ENCODE measurements at places on chromosomes 13 and 19. TPM values are rescaled to one million over a fixed set of nuclear protein-coding genes. Genes with fewer than 3 reads are reported as not detected.

ZNF540 gene
- 0.42 TPM for total RNA-seq

ELSPBP1 gene
- total RNA-seq, result not detected

CYP4F11 gene
- 2.6 TPM for total RNA-seq

FBL gene
- total RNA-seq, result 641 TPM

IGFL3 gene
- not detected for total RNA-seq

MAST1 gene
- 2.6 TPM for total RNA-seq

CAPS gene
- 45.7 TPM for total RNA-seq

ATXN8OS gene
- total RNA-seq, result not detected

ZNF548 gene
- 20.3 TPM for total RNA-seq

TDRD12 gene
- 0.17 TPM for total RNA-seq

KLK5 gene
- total RNA-seq, result 0.38 TPM

GPR183 gene
- not detected for total RNA-seq

TPTE2 gene
- not detected for total RNA-seq

DNA sequence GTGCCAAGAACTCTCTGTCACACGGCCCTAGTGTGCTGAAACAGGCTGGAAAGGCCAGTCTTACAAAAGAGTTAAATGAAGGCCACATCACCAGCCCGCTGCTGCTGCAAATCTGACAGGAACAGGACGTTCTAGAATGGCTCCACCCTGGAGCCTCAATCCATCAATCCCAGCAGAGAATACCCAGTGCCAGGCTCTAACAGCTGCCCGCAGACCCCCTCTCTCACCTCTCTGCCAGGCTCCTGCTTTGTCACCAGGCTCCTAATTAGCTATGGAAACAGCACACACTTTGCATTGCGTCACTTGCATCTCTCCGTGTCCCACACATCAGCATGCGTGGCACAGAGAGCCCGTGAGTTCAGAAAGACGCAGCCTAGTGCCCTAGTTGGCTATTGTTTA is 314.1 kb downstream of the FOXO1 start:
- no peak for DNase-seq

- DNase-seq, result no peak
These were observed 429.2 kb upstream of the HTR2A start for GRCh38 chr13:47326061-47326460.

DNA sequence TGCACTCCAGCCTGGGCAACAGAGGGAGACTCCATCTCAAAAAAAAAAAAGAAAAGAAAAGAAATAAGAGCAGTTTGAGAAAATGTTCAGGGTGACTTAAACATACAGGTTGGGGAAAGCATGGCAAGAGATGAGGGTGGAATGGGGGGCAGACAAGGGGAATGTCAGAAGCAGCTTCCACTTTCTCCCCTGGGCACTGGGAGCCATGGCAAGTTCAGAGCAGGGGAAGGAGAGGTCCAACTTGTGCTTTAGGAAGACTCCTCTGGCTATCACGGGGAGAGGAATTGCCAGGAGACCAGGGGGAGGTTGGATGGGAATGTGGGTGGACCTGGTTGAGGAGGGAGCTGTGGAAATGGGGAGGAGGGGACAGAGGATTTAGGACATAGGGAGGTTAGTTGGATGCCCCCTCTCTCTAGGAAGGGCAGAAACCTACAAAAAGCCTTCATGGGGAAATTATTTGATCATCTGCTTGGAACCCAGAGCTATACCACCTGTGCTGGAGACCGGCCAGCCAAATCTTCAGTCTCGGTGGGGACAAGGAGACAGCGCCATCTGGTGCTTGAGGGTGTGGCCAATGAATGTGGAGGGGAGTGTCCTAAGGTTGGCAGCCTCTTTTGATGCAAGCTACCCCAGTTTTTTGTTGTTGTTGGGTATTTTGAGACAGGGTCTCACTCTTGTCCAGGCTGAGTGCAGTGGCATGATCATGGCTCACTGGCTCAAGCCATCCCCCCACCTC is 7.3 kb upstream of the STRN4 start:
- DNase-seq, result peak; percentile 60

DNA sequence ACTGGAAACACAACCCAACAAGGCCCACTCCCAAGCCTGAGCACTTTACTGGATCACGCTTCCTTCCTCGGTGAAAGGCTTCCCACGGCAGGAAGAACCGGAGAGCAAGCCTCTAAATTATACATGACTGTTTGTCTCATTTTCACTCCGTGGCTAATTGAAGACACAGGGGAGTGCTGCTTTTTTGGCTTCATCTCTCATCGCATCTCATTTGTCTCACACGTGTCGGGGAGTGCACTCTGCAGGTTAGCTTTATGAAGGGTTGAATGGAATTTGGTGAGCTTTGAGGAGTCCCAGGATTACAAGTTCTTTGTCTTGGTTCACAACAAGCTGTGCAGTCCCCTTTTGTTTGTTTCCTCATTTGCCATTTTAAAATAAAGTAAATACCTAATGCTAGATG is 544.6 kb downstream of the GPC6 start:
- no peak for DNase-seq

DNA sequence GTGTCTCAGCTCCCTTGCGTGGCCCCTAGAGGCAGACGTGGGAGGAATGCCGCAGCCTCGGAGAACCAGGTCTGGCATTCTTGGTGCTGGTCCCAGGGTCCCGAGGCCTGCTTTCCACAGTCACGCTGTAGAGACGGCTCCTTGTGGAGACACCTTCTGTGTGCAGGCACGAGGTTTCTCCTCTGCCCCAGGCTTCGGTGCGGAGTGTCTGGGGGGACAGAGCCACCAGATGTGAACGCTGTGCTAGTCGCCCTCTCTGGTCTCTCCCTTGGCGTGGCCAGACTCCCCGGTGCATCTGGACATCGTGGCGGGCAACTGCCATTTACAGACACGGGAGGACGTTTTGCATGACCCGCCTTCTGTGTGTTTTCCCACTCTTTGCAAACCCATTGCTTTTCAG is 7.5 kb upstream of the TMEM255B start:
- no peak for DNase-seq

GRCh38 chr19:57802269-57802668 is 12.4 kb downstream of the ZNF552 start:
- DNase-seq, result no peak

DNA sequence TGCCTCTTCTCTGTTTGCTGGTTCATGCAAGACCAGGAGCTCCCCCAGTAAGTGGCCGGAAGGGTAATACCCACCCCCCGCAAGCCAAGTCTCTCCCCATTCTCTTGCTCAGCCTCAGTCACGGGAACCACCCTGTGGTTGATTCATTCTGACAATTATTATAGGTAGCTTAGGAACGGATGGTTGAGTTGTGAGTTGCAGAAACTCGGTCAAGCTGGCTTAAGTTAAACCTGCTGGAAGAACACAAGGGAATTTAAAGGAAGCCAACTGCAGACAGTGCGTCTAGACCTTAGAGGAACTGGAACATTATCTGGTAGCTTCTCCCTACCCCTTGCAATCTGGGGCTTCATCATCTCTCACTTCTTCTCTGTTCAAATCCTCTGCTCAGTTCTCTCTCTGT is 8.9 kb downstream of the FPR1 start:
- DNase-seq, result no peak

DNA sequence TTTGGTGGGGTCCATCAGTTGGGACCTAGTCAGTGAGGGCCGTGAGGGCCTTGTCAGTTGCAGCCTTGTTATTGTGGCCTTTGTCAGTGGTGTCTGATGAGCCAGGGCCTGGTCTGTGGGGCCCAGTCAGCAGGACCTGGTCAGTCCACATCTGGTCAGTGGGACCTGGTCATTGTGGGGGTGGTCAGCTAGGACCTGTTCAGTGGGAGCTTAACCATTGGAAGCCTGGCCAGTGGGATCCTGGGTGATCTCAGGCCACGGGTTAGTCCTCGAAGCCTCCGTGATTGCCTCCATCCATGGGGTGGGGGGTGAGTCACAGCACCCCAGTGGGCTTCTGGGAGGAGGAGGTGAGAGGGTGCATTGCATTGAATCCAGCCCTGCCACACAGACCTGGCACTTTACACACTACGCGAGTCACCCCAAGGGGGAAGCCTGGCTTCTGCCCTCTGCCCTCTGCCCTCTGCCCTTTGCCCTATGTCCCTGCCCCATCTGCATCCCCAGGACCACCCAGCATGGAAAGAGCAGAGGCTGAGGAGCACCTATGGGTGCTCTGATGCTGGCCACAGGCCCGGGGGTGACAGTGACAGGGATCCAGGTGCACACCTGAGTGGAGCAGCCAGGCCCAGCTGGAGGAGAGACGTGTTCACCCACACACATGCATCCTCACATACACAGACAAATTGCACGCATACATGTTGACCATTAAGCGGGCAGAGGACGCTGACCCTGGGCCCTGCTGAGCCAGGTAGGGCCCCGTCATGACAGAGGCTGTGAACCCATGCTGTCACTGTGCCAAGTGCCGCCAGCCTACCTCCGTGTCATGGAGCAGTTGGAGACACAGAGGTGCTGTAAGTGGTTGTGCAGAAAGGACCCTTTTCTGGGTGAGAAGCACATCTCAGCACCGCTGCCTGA is 59.8 kb upstream of the TPM4 start:
- no peak for DNase-seq

Data from Calu3 (cell line).